Smooth muscle cell of trachea (primary cell): ENCODE measurements at places on chromosomes 13 and 19. TPM values are rescaled to one million over a fixed set of nuclear protein-coding genes. Genes with fewer than 3 reads are reported as not detected.

Gene ZFP36
- 7.3 and 8.8 TPM in 2 replicates for total RNA-seq

Gene CNN1
- total RNA-seq, result 8.9 and 9.3 TPM in 2 replicates

Gene GPR180
- total RNA-seq, result 8.1 and 10.6 TPM in 2 replicates

Gene HDGFL2
- 64.4 and 64.8 TPM in 2 replicates for total RNA-seq

Gene NLRP4
- total RNA-seq, result not detected in 2 replicates

Gene ZNF835
- total RNA-seq, result 0.15 and 1.2 TPM in 2 replicates

Gene LYPD5
- 1.7 TPM in 1 of 2 replicates, not detected in the other for total RNA-seq

Gene CEACAM4
- not detected in 2 replicates for total RNA-seq

Gene TLE6
- 0.87 and 1.5 TPM in 2 replicates for total RNA-seq

Gene MYH14
- not detected in 2 replicates for total RNA-seq

Gene CRLF1
- total RNA-seq, result 9.5 and 28.8 TPM in 2 replicates

Gene GIPC3
- under 0.01 TPM in 1 of 2 replicates, not detected in the other for total RNA-seq

Gene LYPD4
- total RNA-seq, result not detected in 2 replicates
